Naive thymus-derived CD4-positive, alpha-beta T cell (primary cell): ENCODE measurements at places on chromosomes 2 and 18. TPM values are rescaled to one million over a fixed set of nuclear protein-coding genes. Genes with fewer than 3 reads are reported as not detected.
A peak's percentile ranks its signal among the peaks of the same experiment; 100 is the strongest.

DNA sequence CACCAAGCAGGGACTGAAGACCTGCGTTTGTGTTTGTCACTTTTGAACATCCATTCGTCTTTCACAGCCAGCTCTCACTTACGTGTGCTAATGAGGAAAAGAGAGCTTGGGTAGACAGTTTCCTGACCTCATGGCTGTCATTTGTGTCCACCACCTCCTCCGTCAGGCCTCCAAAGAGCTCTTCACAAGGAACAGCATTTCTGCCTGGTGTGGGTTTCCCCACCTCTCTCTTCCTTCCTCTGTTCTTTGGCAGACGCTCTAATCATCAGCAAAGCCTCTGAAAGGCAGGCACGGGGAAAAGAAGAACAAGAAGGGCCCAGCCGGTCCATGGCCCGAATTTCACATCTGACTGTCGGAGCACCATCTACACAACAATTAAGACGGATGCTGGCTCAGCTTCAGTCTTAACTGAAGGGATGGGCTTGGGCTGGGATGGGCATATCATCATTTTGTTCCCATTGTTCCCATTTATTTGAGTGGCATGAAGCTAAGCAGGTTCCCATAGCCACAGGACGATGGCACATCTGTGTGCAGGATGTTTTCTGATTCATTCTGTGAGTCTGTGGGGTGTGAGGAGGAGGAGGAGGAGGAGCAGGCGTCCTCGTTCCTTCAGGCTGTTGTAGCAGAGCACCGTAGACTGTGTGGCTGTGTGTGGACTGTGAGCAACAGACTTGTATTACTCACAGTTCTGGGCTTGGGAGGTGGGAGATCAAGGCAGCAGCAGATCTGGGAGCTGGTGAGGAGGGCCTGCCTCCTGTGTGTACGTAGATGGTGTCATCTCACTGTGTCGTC, 66.4 kb downstream of the TSHZ1 start:
- no peak for DNase-seq

PSMA8 gene
- 0.39 TPM for polyA plus RNA-seq

DNA sequence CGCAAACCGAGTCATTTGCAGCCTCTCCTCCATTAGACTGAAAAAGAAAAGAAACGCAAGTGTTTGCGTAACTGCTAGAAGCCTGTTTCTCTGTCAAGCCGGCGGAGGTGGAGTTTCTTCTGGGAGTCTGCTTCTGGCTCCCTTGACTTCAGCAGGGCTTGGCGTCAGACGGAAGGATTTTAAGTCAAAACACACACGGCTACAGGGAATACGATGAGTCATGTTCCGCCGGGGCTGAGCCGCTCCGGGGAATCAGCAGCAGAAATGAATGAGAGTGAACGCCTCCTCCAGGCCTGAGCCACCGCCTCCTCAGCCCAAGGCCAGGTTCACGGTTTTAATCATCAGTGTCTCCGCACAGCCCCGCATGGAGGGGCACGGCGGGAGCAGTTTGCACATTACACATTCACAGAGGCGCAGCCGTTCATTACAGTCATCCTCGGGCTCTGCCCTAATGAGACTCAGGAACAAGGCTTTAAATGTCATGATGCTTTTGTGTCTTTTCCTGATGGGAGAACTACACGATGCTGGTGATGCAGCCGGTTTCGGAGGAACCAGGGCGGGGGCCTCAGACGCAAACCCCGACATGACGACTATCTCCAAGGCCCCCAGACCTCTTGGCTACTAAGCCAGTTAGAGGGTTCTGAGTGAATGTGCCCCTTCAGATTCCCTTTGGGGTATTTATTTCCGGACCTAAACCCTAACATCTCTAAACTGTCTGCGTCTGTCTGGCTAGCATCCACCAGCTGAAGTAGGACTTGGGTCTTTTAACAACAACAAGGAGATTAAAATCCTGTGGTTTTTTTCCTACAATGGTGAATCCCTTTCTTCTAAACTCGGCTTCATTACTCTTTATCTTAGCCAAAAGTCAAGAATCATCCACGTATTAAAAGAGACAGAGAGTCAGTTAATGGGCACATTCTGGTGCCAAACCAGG, 11.1 kb upstream of the SCG2 start:
- no peak for DNase-seq

DNA sequence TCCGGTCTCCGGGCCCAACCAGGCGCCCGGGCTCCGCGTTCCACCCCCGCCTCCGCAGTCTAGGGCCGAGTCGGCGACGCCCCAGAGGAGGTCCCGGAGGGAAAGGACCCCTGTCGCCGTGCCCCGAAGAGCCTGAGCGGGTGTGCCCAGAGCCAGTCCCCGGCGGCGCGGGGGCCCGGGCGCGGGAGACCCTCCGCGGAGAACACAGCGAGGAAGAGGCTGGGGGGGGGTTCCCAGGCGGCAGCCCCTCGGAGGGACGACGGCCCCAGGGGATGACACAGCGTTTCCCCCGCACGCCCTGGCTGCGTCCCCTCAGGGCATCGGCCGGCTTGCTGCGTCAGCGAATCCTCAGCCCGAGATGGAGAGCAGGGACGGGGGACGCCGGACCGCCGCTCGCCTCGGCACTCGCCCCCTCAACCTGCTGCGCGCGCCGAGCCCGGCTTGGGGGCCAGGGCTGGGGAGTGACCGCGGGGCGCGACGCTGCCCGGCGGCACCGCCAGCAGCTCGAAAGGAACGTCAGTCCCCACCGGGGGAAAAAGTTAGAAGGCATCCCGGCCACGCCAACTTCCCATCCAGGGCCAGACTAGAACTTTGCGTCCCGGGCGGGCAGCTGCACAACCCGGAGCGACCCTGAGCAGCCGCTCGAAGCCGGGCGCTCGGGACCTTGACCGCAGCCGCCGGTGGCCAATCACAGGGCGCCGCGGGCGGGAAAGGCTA, 711 bp downstream of the SFXN5 start:
- DNase-seq: peak; percentile 31

- no peak for DNase-seq
These were observed 137.9 kb downstream of the NFATC1 start for GRCh38 chr18:79533591-79533990.

RAX gene
- polyA plus RNA-seq: not detected

DNA sequence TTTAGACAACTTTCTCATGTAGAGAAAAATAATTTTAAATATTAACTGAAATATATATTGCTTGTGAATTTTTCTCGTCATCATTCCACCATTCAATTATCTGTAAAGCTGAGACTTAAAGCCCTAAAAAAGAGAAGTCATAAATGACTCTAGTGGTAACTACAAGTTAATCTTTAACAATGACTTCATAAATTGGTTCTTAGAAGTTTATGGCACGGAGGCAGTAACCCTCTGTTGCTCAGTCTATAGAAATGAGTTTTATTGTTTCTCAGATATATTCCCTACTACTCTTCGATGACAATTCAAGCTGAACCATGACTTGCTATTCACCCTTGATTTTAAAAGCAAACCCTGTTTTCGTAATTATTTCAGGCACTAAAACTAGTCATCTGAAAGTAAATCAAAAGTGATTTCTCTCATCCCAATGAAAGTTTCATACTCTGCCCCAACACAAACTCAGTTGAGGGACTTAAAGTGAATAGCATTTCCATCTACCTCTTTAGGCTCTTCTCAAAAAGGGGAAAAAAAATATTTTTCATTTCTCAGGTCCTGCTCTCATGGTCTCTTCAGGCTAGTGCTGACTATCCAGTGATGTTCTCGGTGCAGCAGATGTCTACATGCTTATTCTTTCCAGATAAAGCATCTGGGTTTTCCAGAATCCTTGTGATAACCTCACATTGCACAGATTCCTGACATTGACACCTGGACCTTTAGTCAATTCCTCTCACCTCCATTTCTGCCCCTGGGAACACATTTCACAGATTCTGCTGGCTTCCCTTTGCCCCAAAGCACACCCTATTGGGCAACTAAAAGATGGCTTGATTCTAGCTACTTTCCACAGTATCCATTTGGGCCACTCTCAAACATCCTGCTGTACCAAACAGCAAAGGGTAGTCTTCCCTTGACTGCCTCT, 207.8 kb upstream of the LRATD1 start:
- no peak for DNase-seq

DNA sequence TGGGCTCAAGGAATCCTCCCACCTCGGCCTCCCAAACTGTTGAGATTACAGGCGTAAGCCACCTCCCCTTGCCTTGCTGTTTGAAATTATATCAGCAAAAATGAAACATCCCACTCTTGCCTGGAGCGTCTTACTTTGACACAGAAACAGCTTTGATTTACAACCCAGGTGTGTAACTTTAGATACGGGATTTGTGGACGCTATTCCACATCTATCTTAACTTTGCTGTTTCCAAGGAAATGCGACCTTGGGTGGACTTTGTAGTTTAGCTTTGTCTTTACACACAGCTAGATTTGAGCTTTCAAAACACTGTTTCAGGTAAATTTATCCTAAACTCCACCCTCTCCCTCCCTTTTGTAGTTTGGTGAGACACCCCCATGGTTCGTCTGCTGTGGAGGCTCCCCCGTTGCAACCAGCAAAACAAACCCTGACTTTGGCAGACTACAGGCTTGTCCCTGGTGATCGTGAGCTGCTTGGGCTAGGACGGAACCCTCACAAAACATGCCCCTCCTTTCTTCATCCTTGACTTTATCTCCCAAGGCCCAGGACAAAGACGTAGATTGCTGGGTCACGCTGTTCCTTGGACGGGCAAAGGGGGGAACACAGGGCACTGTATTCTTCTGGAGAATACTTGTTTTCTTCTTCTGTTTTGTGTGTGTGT, 5.5 kb upstream of the MSH6 start:
- no peak for DNase-seq

GRCh38 chr2:211204456-211204855, 648.1 kb downstream of the CPS1 start:
- no peak for DNase-seq

DNA sequence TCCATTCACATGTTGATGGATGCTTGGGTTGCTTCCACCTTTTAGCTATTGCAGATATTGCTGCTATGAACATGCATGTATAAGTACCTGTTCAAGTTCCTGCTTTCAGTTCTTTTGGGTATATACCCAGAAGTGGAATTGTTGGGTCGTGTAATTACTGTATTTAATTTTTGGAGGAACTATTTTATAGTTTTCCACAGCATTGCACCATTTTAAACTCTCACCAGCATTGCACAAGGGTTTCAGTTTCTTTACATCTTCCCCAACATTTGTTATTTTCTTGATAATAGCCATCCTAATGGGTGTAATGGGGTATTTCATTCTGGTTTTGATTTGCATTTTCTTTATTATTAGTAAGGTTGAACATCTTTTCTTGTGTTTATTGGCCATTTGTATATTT, 16.0 kb downstream of the ACTR3 start:
- no peak for DNase-seq

SLC8A1 gene
- not detected for polyA plus RNA-seq

DNA sequence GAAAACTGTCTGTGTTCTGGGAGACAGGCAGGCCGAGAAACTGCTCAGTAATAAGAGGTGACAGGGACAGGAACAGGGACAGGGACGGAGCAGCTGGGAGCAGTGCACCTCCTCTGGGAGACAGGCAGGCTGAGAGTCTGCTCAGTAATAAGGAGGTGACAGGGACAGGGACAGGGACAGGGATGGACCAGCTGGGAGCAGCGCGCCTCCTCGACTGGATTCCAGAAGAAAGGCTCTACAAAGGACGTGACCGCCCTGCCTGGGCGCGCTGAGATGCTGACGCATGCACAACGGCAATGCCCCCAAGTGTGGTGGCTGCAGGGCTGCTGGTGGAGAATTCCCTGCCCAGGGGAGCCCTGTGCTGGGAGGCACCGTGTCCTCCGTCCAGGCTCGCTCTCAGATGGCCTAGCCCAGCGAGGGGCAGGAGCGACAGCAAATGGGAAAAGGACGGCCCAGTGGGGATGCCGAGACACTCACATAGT, 44.2 kb upstream of the PXDN start:
- no peak for DNase-seq
